Activated CD4-positive, alpha-beta T cell treated with anti-CD3 and anti-CD28 coated beads, Interleukin-2, amount 10 ng/mL, durations not matched to agents 24 days and 14 days (primary cell): ENCODE measurements at places on chromosomes 3 and 15. TPM values are rescaled to one million over a fixed set of nuclear protein-coding genes. Genes with fewer than 3 reads are reported as not detected.

- DNase-seq, result peak; percentile 99
These were observed 218 bp upstream of the MAPKAPK3 start for GRCh38 chr3:50616770-50617095.

Gene ALG1L2
- total RNA-seq, result not detected in 2 replicates

DNA sequence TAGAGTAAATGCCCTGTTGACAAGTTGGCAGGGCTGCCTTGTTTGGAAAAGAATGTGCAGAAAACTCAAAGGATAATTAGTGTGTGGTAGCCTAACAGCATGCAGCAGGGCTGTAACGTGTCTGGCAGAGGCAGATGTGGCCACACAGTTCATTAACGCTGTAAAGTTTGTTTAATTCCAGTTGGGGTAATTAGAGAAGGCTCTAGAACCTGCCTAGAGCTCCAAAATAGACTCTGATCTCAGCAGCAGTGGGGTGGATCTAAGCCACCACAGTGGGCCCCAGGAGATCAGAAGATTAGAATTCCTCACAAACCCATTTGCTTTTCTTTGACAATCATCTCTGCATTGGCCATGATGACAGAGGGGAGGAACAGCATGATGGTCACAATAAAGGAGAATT lies 65.1 kb upstream of the LEKR1 start:
- no peak for DNase-seq

Gene OSTN
- total RNA-seq, result not detected in 2 replicates

- DNase-seq, result no peak
These were observed 96.7 kb upstream of the MYZAP start for GRCh38 chr15:57495041-57495440.

- peak; percentile 90 for DNase-seq
These were observed 70.5 kb upstream of the ATP10A start for GRCh38 chr15:25933456-25934158.

- DNase-seq, result no peak
These were observed 24.8 kb upstream of the RHO start for GRCh38 chr3:129503471-129504291.

Gene MYRIP
- not detected in 2 replicates for total RNA-seq

DNA sequence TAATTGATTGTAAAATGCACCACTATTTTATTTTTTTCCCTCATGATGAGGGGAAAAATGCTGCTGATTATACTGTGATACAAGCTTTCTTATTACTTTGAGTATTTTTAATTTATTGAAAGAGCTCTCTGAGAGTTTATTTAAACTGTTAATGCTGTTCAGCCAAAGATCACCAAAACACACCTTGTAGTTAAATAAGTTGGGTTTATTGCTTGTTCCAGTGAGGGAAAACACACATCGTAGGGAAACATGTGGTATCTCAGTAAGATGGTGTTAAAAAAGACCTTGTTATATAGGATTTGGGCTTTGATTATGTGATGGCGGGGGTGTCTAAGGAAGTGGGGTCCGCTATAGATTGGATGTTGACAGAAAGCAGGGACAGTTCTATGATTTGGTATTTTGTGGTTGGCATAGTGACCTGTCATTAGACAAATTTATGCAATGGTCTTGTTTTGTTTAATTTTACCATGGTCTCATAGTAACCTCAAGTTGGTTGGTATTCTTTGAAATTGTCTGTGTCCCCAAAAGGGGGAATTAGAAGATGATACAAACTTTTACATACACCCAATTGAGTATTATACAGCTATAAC lies 11.1 kb downstream of the HACD3 start:
- DNase-seq, result no peak

Gene ZNF502
- 0.47 and 0.82 TPM in 2 replicates for total RNA-seq

GRCh38 chr15:76286271-76286879 lies 24.9 kb downstream of the ETFA start:
- peak; percentile 79 for DNase-seq

- no peak for DNase-seq
These were observed 86.1 kb downstream of the XXYLT1 start for GRCh38 chr3:195184716-195185421.

DNA sequence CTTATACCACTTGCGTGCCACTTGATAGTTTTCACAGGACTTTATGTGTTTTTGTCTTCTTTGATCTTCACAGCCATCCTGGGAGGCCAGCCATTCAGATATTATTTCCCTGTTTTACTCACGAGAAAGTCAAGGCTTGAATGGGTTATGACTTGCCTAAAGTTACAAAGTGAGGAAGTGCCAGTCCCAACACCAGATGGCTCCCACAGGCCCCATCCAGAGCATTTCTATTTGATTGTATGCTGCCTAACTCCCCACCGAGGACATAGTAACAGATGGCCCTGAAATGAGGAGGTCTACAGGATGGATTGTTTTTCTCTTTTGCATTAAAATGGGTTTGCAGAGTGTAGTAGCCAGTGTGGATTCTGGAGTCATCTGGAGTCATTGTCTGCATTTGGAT lies 74.5 kb downstream of the SPTSSB start:
- DNase-seq, result no peak

Gene FBXO40
- not detected in 2 replicates for total RNA-seq

Gene BCHE
- not detected in 2 replicates for total RNA-seq

Gene KCNH8
- not detected in 2 replicates for total RNA-seq

Gene CD276
- 20.1 and 20.3 TPM in 2 replicates for total RNA-seq

Gene C2CD4B
- total RNA-seq, result 0.45 and 0.58 TPM in 2 replicates

Gene EIF4A2
- 502 and 507 TPM in 2 replicates for total RNA-seq

GRCh38 chr15:29129221-29129620 lies 140.4 kb downstream of the NSMCE3 start:
- DNase-seq, result no peak

DNA sequence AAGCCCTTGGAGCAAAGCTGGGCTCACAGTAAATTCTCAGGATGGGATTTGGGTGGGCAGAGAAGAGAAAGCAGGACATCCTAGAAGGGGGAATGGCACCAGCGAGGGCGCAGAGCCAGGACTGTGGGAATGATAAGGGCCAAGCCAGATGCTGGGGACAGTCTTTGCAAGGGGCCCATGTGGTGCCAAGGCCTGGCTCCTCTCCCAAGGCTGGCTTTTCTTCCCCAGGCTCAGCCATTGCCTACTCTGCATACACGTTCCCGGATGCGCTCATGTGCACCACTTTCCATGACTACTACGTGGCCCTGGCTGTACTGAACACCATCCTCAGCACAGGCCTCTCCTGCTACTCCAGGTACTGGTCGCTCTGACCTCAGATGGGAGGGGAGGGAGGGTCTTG lies 24.7 kb upstream of the KIF23 start:
- DNase-seq, result no peak

GRCh38 chr3:106068381-106068780 lies 199.6 kb upstream of the CBLB start:
- DNase-seq, result no peak

GRCh38 chr15:85116494-85116893 lies 134.8 kb downstream of the PDE8A start:
- no peak for DNase-seq

DNA sequence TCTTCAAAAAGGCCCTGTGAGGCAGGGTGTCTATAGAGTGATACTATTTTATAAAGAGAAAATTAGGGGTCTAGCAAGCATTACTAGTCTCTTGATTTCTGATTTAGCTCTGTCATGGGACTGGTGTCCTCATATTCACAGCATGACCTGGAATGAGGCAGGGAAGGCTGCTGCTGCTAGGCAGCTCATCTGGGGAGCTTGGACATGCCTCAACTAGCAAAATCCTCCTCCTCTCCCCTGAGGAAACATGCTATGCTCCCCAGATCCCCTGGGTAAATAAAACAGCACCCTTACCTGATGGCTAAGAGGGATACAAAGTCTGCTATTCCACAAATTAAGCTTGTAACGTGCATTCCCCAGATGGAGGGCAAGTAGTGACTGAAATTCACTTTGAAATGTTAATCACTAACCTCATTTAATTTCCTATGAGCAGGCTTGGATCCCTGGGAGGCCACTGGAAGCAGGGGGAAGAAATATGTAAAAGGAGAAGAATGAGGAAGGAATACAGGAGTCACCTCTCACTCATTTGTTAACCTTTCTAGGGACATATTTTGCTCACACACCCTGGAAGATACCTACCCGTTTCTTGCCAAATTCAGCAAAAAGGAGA lies 709.4 kb downstream of the SQOR start:
- no peak for DNase-seq

Gene GABRA5
- total RNA-seq, result not detected in 2 replicates

DNA sequence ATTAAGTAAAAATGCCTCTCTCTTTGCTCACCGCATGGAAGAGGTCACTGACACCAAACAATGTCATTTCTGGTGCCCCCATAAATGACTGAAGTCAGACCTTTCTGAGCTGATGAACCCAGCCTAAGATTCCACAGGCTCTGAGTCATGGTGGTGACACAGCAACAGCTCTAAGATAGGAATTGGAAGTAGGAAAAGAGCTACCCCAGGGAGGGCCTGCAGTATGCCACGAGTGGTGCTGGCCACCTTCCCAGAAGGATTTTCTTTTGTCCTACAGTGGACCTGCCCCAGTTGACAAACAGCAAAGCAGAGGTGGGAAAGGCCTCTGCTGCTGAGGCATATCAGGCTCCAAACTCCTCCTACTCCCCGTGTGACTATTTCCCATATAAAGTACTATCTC lies 208.1 kb downstream of the MINAR1 start:
- no peak for DNase-seq

Gene CASR
- total RNA-seq, result not detected in 2 replicates

DNA sequence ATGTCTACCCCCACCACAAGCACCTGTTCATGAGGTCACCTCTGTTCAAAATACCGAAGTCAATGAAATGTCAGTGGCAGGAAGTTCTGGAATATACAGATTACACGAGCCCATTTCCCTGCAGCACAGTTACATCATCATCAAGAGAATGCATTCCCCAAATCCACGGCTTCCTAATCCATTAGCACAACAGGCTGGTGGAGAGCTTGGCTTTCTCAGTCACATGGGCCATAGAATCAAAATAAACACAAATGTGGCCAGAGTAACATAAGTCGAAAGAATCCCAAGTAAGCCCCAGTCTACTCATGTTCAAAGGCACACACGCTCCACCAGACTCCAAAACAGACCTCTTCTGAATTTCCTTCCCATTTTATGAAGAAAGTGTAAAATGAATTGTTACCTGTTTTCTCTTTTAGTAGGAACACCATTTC lies 419.3 kb downstream of the MAGI1 start:
- DNase-seq, result no peak

- no peak for DNase-seq
These were observed 6.1 kb upstream of the LEKR1 start for GRCh38 chr3:156819842-156820691.

Gene ARNT2
- 0.26 TPM in 1 of 2 replicates, not detected in the other for total RNA-seq

- no peak for DNase-seq
These were observed 173.3 kb downstream of the RAB11A start for GRCh38 chr15:66042624-66043023.

DNA sequence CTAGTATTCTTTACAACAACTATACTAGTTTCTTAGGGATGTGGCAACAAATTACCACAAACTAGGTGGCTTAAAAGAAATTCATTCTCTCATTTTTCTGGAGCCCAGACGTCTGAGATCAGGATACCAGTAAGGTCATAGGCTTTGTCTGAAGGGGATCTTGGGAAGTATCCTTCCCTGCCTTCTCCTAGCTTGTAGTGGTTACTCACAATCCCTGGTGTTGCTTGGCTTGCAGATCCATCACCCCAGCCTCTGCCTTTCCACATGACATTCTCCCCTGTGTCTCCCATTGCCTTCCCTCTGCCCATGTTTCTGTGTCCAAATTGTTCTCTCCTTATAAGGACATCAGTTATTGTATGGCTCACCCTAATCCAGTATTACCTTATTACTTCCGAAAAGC lies 24.3 kb upstream of the CLDN1 start:
- no peak for DNase-seq

- no peak for DNase-seq
These were observed 326.6 kb upstream of the C2CD4B start for GRCh38 chr15:62491642-62492041.

DNA sequence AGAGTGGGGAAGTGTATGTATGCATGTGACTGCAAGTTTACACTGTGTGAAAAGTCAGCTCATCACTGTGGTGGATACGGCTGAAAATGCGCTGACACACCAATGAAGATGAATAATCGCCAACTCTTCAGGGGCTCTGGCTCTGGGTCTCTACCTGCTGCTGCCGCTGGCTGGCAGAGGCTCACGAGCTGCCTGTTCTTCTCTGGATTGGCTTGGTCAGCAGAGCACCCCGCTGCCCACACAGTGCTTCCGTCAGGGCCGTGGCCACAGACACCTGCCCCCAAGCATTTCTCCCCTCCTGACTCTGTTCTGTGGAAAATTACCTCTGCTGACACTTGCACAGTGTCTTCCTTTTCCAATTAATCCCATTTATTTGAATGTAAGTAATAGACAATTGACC lies 215.5 kb downstream of the GAP43 start:
- no peak for DNase-seq

- no peak for DNase-seq
These were observed 21.2 kb downstream of the MYO9A start for GRCh38 chr15:72096796-72097195.

- no peak for DNase-seq
These were observed 161.8 kb downstream of the EPHB1 start for GRCh38 chr3:134956844-134957243.

Gene ESYT3
- 0.17 and 0.23 TPM in 2 replicates for total RNA-seq
